BJ (cell line): ENCODE measurements at places on chromosomes 5 and 9.

DNA sequence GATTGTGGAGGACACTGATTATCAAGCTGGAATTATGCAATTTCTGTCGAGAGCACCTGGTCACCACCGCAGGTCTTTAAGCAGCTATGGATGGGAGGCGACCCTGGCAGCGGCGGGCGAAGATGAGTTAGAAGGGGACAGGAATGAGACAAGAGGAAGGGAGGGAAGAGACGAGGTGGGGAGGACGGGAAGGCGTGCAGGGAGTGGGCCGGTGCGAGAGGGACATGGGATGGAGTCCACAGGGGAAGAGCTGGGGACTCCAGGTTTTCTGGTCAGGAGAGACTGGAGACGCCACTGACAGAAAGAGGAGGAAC is 192.3 kb downstream of the MELK start:
- DNase-seq, result no peak

GRCh38 chr5:149594206-149594895 is 13.1 kb downstream of the ARHGEF37 start:
- no peak for DNase-seq

GRCh38 chr9:134388289-134388808 is 62.1 kb downstream of the RXRA start:
- DNase-seq, result no peak

DNA sequence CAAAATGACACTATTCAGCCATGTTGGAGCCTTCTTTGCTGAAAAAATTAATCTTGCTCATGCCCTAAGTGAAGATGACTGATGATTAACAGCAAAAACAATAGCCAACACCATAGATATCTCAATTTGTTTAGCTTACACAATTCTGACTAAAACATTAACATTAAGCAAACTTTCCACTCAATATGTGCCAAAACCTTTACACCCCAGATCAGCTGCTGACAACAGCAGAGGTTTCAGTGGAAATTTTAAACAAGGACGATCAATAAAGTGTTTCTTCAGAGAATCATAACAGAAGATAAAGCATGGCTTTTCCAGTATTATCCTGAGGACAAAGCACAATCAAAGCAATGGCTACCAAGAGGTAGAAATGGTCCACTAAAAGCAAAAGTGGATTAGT is 254.4 kb upstream of the GRAMD2B start:
- no peak for DNase-seq

DNA sequence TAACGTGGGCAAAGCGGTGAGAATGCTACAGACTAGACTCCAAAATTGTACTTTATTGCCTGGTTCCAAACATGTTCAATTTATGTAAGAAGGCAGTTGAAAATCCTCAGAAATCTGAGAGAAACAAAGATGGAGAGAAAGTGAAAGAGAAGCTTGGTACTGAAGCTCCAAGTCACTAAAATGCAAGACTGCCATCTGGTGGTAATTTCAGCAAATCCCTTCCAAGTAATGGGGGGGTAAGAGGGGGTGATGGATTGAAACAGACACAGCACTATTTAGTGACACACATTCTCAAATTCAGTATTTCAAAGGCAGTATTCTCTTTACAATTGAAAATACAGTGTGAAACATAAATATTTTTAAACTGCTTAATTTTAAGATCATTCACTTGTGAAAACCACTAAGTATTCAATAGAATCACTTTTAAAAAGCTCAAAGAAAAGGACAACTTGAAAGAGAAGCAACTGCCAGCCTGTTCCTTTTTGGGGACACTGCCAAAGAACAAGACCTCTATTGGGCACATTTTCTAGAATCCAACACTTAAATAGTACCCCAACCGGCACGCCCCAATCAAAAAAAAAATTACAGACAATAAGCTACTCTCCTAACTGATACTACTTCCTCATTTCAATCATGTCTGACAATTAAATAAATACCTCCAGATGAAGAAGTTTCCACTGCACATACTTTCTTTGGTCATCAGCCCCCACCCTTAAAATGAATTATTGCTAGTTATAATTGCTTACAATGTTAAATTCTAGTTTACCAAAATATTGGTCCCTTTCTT is 131.5 kb downstream of the AGTPBP1 start:
- peak; percentile 18 for DNase-seq

DNA sequence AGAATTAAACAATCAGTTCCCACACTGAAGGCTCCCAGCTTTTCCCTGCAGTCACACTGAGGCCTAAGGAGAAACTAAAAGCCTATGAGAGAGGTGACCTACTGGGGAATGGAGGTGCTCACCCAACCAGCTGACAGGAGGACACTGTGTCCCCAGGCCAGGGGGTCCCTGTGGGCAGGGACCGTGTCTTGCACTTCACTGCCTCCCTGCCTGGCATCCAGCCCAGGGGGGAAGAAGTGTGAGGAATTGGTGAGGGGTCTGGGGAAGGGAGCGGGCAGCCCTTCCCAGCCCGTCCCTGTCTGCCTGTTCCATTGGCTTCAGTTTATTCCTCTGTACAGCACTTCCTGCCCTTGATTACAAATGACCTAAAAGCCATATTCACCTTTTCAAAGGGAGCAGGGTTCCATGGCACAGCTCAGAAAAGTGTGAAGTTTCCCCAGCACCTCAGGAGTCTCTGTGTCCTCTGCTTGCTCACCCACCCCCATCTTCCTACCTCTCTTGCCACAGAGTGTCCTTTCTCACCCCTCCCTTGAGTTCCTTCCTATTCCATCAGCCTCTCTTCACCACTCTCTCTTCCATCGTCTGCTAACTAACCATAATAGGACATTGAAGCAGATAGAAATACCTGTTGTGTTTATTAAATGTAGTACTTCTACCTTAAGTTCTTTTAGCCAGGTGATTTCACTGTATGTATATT is 12.9 kb downstream of the OTULINL start:
- no peak for DNase-seq

GRCh38 chr9:114674798-114675540 is 7.0 kb downstream of the TEX48 start:
- no peak for DNase-seq

GRCh38 chr5:172640822-172641358 is at the start of gene NEURL1B:
TSS of gene NEURL1B (plus strand) at chr5:172641263. CDS start at chr5:172641407, 144 bp downstream.
- no peak for DNase-seq

DNA sequence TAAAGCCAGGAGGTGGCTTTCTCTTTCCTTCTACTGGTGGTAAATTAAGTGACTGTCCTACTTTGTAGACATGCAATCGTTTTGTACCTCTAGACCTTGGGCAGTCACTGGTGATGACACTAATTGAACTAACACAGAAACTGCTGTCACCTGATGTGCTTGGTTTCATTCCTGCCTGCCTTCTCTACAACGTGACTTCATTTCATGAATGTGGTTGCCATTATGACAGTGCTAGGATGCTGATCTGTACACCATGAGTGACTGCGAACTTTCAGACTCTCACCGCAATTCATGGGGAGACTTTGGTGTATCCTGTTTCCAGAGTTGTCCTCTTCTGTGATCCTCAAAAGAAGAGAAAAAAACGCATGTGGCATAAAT is 47.5 kb downstream of the UBE2QL1 start:
- DNase-seq, result no peak

DNA sequence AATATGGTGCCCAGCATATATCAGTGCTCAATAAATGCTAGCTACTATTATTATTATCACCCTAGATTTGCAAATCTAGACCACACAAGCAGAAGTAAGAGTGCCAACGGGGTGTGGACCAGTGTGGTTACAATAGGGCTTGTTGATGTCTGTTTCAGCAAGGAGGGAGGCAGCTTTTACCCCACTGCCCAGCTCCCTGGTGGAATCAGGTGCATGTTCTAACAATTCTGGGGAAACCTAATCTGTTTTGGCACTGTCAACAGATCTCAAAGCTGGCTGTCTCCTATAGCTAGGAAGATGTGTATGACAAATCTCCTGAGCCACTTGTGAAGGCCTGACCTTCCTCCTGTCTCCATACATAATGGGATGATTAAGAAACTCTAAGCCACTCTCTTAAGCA is 5.7 kb downstream of the TGFBI start:
- no peak for DNase-seq

DNA sequence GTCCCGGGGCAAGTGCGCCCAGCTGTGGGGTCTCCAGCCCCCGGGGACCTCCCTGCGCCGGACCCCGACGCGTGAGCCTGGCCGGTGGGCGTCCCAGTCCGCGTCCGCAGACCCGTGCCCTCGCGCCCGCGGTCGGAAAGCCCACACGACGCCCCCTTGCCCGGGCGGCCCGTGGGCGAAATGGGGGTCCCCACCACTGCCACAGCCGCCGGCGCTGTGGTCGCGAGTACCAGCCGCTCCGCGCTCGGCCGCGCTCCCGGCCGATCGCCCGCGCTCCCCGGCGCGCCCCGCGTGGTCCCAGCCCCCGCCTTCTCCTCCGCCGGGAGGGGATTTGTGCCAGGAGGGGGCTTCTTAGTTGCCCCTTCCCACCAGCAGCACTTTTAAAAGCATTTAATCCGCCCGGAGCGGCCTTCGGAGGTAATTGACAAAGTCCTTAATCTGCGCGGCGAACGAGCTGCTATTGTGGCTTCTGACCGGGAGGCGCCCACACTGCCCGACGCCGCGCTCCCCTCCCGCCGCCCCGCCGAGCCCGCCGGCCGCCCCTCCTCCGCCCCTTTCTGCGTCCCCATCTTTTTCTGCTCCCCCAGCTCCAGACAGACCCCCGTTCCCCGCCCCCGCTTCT is 469 bp upstream of the FIBCD1 start:
- no peak for DNase-seq

DNA sequence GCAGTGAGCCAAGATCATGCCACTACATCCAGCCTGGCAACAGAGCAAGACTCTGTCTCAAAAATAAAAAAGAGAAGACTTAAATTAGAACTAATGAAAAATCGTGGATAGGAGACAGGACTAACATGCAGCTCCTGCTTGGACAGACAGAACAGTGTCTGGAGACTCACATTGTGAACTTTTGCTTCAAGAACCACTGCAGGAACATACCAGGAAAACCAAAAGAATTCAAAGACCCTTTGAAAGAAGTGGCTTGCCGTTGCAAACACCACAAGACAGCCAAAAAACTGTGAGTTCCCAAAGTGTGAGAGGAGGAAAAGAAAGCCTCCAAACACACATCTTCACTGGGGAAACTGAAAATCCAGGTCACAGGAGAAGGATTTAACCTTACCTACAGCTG is 48.8 kb upstream of the SNAPC3 start:
- DNase-seq, result no peak

GRCh38 chr5:137753691-137754187 is 424 bp downstream of the HNRNPA0 start:
- DNase-seq, result no peak

DNA sequence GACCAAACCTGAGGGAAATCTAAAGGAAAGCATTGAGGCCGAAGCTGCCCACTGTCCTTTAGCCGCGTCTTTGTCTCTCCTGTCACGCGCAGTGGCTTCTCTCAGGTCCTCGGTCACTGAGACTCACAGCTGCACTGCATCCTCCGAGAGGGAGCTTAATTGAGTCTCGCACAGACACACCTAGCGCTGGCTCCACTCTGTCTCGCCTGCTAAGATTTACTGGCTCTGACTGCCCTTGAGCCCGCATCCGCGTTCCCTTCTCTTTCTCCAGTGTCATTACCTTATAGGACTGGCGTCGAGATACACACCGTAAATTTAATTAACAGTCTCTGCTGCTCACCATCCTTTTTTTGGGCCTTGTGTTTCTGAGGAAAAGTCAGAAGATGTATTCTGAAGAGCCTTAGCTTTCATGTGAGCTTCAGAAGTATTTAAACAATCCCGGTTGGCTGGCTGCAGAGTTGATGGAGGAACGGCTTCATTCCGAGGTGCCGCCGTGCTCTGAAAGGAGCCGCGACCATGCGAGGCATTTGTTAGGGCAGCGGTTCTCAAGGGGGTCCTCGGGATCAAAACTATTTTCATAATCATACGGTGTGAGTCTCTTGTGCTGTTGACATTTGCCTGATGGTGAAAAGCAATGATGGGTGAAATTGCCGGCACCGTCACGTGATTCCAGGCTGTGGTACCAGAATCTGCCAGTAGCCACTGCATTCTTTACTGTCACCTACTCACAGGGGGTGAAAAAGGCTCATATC is 58.3 kb downstream of the GPR107 start:
- DNase-seq, result no peak

GRCh38 chr5:79886925-79887655 is 104.0 kb downstream of the MTX3 start:
- DNase-seq, result no peak

DNA sequence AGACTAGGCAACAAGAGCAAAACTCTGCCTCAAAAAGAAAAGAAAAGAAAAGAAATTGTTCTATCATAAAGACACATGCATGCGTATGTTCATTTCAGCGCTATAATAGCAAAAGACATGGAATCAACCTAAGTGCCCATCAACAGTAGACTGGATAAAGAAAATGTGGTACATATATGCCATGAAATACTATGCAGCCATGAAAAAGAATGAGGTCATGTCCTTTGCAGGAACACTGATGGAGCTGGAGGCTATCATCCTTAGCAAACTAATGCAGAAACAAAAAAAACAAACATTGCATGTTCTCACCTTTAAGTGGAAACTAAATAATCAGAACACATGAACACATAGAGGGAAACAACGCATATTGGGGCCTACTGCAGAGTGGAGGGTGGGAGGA is 6.3 kb upstream of the ZNF883 start:
- no peak for DNase-seq

DNA sequence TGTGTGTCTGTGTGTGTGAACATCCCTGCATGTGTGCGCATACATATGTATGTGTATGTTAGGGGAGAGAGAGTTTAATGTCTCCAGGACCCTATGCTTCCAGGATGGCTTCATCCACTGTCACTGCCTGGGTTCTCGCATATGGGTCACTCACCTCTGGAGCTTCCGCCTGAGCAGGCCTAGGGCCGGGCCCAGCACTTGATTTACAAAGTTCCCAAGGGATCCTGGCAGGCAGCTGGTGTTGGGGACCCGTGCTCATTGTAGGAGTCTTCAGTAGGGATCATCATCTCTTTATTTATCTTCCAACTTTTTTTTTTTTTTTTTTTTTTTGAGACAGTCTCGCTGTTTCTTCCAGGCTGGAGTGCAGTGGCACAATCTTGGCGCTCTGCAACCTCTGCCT is 13.0 kb downstream of the TBC1D13 start:
- no peak for DNase-seq

DNA sequence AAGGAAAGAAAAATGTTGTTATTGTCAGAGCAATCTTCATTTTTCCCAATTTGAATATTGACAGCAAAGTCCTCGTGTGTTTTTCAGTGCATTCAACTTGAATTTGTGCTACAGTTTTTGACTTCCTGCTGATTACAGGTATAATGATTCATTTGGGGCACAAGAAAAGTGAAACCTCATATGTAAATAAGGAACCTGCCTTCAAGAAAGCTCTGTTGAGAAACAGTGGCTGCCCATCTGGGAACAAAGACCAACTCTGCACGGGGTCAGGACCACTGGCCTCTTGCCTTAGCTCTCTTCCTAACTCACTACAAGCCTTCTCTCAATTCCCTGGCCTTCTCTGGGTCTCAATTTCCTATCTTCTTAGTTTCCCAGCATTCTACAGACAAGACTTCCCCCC is 21.0 kb downstream of the TIMD4 start:
- DNase-seq, result no peak
